Gastroesophageal sphincter (tissue), 4 donors: ENCODE measurements at places on chromosomes 6 and 20. TPM values are rescaled to one million over a fixed set of nuclear protein-coding genes. Genes with fewer than 3 reads are reported as not detected.

DNA sequence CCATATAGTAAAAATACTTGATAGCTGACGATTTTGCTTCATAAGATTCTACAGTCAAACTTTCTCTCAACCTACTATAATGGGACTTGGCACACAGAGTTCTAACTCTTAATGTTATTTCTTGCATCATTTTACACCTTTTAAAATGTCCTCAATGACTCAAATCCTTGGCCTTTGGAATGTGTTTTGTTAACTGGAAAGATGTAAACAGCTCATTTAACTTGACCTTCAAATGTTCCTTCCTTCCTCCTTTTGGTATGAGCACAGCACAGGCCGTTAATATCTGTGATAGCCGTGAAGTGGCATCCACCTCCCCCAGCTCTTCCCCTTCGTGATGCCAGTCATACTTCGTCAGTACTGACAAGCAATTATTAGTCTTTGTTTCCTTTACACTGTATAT is 972.0 kb upstream of the CITED2 start:
- ATAC-seq, result peak; percentile 63

GRCh38 chr6:26607434-26608230 is 10.9 kb downstream of the ABT1 start:
- ATAC-seq, result no peak

DNA sequence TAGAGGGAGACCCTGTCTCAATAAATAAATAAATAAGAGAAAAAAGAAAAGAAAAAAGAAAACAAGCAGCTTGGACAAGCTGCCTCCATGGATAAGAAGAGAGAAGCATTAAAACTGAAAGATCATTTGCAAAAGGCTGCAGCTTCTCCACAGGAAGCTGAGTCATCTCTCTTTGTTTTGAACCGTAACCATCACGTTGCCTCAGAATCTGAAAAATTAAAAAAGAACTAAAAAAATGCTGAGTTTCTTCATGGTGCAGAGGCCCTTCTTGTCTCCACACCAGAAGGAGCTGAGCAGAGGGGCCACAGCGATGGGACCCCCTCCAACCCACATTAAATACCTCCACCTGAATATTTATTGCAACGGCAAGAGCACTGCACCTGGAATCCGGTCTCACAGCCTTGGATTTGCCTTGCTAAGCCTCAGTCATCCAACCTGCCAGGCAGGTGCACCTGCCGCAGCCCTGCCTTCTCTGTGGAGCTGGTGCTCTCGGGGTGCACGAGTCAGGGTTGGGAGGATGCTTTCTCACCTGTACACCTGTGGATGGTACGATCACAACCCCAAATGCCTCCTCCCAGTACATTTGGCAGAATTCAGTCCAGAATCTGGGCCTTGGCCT is 28.1 kb downstream of the TOX2 start:
- ATAC-seq, result no peak

- no peak for ATAC-seq
These were observed 313.4 kb downstream of the CDH26 start for GRCh38 chr20:60271597-60271996.

GRCh38 chr20:63048516-63049190 is 41.9 kb upstream of the BHLHE23 start:
- ATAC-seq, result no peak

WFDC10B gene
- total RNA-seq, result not detected

COX4I2 gene
- total RNA-seq, result not detected

SLC24A3 gene
- total RNA-seq, result 4.5 TPM
